NCI-H1092 treated with DMSO at 0.1 percent for 48 hours (cell line): ENCODE measurements at places on chromosomes 4 and X.

- DNase-seq: no peak
These were observed 116.5 kb upstream of the TRIM2 start for GRCh38 chr4:153087671-153088194.

DNA sequence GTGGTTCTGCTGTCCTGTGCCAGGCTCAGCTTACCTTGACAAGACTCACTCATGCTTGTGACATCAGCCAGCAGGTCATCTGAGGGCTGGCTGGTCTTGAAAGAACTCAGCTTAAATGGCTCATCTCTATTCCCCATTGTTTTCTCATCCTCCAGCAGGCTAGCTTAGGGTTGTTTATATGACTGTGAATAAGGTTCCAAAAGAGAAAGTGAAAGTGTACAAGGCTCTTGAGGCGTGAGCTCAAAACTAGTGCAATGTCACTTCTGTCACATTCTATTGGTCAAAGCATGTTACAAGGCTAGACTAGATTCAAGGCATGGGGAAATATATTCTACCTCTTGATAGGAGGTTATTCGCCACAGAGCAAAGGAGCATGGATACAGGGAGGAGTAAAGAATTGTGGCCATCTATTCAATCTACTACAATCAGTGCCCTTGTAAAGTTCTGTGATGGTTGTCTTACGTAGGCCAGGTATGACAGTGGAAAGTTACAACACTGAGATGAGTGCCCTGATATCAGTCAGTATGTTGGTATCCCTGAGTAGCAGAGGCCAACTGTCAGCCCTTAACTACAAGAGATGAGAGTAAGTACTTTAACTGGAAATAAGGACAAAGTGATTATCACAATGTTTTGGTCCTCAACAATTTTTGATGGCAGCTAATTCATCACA is 19.8 kb upstream of the TMLHE start:
- no peak for DNase-seq

DNA sequence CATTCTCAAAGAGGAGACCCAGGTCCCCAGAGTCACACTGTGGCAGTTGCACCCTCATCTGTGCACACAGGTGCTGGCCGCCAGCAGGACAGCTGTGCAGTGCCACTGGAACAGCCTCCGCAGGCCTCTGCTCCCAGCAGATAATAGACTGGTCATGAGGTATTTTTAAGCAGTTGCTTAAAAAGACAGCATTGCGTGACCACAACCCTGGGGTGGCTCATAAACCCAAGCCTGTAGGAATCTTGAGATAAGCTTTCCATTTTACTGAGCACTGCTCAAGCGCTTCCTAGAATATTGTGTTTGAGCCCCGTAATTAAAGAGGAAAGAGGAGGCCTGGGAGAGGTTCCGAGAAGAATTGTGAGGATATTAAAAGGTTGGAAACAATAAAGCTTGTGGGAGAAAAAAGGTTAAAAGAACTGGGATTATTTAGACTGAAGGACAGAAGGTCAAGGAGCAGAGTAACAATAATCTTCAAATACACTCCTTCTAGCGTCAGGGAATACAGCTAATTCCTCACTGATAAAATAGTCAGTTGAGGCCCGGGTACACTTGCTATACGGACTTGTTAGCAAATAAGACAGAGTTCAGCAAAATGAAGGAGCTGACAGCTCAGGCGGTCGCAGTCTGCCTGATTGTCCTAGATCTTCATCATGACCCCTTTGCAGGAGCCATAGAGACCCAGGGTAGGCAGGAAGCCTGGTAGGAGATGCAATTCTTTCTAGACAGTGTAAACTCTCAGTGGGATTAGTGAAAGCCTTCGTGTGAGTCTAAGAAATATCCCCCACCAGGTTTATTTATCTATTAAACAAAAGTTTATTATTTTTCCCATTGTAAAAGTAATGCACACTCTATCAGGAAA is 86.2 kb upstream of the KIT start:
- no peak for DNase-seq

DNA sequence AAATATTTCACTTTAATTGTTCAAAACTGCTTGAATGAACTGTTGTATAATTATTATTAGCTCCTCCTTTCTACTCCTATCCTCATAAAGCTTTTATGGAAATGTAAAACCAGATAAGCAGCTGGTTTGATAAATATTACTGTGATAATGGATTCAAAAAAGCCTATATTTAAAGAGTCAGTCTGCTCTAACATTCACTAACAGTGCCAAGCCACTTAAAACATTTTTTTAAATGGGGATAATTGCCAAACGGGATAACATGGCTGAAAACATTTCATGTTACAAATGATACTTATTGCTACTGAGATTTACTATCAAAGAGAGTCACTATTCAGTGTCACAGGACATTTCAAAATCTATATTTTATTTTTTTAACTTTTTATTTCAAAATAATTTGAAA is 17.4 kb downstream of the ARHGAP24 start:
- DNase-seq: peak; percentile 9

DNA sequence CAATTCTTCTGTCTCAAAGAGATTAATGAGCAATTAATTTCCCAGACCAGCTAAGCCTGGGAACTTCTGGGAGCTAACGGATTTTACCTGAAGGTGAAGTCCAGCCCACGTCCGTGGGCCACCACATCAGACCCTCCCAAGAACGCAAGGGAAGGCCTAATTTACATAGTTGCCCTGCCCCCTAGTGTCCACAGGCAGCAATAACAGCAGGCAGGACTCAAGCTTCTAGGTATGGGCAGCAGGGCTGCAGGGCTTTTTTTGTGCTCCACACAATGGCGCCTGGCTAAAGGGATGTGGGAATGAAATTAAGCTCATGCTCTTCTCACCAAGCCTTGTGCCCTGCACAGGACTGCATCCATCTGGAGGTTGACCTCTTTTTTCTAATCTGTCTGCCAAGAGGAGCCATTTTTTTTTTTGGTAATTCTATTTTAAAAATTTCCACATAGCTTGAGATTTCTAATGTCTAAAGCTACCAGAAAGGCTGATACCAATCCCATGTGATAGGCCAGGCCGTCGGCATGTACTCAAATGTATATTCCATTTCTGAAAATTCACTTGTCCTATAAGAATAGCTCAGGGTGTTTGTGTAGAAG is 111.9 kb upstream of the TMEM164 start:
- DNase-seq: peak; percentile 56
